ENCODE measurements at places on chromosomes 12 and 14.

DNA sequence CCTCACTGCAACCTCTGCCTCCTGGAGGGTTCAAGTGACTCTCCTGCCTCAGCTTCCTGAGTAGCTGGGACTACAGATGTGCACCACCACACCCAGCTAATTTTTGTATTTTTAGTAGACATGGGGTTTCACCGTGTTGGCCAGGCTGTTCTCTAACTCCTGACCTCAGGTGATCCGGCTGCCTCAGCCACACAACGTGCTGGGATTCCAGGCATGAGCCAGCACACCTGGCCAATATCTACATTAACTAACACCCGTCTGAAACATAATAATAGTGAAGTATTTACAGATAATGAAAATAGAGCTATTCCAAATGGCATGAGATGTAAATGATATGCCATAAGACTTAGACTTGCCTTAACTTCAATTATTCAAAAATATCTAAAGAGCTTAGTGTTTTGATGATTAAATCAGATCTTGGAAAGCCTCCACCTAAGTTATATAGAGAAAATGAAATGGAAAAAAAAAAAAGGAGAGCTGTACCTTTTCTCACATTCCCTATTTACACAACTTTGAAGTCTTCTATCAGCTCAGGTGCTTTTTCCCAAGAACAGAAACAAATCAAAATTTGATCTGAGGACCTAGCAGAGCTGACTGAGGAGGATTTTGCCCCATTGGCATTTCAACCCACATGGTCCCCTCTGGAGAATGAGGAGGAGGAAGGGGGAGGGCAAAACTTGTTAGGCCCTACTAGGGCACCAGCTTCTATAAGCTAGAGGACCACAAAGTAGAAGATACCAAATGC lies 309.2 kb downstream of the PRKD1 start:
- no peak for DNase-seq

GRCh38 chr14:54807428-54807827 lies 95.2 kb downstream of the GCH1 start:
- DNase-seq: no peak

GRCh38 chr12:124743479-124744272 lies 120.0 kb downstream of the SCARB1 start:
- no peak for DNase-seq

GRCh38 chr14:68722968-68723566 lies 69.8 kb downstream of the ZFP36L1 start:
- DNase-seq: no peak

DNA sequence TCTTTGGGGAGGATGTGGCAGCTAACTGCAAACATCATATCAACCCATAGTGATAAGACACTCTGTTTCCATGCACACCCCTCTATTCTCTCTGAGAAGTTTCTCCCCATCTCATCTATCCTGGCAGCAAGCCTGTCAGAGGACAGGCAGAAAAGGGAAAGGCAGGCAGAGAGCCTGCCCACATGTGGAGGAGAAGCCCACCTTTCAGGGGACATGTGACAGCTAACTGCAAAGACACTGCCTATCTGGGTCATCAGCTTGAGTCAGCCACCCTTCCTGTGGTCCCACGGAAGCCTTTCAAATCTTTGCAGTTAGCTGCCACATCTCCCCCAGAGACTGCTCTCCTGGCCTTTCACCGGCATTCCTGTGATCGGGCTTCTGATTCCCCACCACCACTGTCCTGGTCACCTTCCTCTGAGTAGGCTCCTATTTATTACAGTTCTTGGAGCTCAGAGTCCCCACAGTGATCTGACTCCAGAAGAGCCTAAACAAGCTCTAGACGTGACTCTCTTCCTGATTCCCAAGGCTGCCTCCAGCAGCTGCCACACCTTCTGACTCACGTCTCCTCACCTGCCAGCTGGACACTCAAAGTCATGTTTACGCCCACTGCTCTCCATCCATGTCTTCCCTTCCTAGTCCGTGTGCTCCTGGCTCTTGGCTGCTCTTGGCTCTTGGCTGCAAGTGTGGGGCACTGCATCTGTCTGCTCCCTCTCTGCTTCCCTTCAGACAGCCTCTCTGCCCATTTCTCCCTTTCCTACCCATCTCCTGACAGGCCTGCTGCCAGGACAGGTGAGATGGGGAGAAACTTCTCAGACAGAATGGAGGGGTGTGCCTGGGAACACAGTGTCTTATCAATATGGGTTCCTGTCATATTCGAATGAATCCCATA lies 7.5 kb upstream of the KRT1 start:
- DNase-seq: no peak

DNA sequence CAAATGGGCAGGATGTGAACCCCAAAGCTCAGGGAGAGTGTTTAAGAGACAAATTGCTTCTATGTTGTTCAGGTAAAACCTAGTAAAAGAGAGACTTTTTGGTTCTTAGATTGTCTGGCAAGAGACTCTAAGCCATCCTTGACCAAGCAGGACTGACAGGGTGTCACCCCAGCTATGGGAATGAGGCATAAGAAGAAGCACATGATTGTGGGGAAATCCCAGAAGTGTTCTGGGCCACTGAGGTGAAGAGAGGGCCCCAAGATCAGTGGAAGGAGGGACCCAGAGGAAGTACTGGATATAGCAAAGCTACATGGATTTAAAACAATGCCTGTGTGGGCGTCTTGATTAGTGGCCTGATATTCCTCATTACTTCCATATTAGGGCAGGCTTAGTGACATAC lies 99.0 kb downstream of the SAMD4A start:
- no peak for DNase-seq

GRCh38 chr12:107801150-107801549 lies 26.6 kb downstream of the ASCL4 start:
- DNase-seq: no peak

- DNase-seq: peak; percentile 26
Measured at GRCh38 chr14:97077253-97077653, 280.1 kb downstream of the VRK1 start.

All from naive thymus-derived CD8-positive, alpha-beta T cell (primary cell).